Stimulated activated CD4-positive, alpha-beta T cell treated with anti-CD3 and anti-CD28 coated beads, Interleukin-1b, Interleukin-23, amount 100 ng/mL, for 48 hours (primary cell): ENCODE measurements at places on chromosomes 6 and 20.

- no peak for DNase-seq
Measured at GRCh38 chr20:48556956-48557355, 270.8 kb downstream of the PREX1 start.

GRCh38 chr6:145865595-145865994 lies 51.0 kb upstream of the FBXO30 start:
- no peak for DNase-seq

DNA sequence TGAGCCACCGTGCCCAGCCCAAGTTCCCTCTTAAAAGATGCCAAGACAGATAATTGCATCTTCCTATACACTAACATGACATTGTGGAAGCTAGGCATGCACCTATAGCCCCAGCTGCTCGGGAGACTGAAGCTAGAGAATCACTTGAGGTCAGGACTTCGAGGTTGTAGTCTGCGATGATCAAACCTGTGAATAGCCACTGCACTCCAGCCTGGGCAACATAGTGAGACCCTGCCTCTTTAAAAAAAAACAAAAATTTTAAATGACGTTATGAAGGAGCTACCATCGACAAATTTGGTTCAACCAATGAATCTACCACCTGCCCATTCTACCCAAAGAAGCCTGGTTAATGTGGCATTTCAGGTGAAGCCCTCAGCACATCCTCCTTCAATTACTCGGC lies 80.7 kb downstream of the TBC1D7 start:
- no peak for DNase-seq

DNA sequence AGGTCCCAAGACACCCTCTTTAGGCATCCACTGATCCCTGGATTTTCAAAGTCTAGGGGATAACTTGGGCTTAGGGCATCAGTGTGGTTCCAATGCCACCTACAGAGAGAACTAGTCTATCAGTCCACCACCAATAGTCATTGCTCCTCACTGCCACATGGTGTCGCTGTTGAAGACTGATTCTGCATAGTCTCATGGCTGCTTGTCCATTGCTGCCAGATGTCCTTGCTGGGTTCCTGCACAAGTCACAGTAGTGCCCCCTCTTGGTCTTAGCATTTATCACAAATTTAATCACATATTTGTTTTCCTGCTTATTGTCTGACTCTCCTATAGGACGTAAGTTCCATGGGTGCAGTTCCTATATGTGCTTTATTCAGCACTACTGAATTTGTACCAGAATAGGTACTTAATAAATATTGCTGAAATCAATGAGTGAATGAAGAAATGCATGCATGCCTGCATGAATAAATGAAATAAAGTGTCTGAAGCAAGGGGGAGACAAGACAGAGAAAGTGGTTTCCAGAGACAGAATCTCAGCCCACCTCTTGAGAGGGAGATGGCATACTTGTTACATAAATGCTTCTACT lies 45.9 kb upstream of the RALY start:
- DNase-seq: peak; percentile 58

GRCh38 chr20:31991339-31991705 lies 18.9 kb upstream of the CCM2L start:
- DNase-seq: no peak

- DNase-seq: no peak
Measured at GRCh38 chr6:87753131-87753685, 51.2 kb upstream of the AKIRIN2 start.

GRCh38 chr20:35339007-35339406 lies 46.8 kb upstream of the FAM83C start:
- DNase-seq: no peak

GRCh38 chr6:129497481-129498441 lies 212.2 kb downstream of the ARHGAP18 start:
- DNase-seq: no peak

DNA sequence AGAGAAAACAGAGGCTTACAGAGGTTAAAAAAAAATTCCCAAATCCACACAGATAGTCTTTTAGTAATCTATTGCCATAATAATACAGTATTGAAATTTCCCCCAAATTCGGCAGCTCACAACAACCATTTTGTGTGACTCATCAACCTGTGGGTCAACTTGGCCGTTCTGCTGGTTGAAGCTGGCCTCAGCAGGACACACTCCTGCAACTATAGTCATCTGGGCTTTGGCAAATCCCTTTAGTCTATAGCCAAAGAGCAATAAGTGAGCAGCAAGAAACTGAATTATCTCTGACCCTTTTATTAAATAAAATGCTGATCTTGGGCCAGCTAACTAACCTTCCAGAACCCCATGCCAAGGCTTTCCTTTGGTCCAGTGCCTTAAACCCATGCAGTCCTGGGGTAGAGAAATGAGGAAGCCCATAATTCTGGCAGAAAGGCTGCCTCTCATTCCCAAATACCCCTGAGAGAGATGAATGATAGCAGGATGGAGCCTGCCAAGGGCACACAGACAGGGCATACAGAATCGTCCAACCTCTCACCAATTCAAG lies 17.2 kb upstream of the SNAP25 start:
- DNase-seq: no peak

DNA sequence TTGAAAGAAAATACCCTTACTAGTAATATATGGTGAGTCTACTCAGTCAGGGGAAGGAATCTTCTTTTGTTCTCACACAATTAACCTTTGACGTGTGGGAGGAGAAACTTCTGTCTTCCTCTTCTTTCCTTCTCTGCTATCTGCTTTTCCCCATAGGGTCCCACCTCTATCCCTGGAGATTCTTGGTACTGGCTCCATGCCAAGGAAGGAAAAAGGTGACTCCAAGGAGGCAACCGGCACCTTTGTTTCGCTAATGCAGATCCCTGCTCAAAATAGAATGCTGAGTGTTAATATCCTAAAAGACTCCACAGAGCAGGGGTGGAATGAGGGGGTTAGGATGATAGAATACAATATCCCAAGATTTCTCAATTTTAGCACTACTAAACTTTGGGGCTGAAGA lies 116.7 kb downstream of the CD164 start:
- no peak for DNase-seq

- DNase-seq: no peak
Measured at GRCh38 chr20:10190456-10190855, 28.2 kb upstream of the SNAP25 start.

DNA sequence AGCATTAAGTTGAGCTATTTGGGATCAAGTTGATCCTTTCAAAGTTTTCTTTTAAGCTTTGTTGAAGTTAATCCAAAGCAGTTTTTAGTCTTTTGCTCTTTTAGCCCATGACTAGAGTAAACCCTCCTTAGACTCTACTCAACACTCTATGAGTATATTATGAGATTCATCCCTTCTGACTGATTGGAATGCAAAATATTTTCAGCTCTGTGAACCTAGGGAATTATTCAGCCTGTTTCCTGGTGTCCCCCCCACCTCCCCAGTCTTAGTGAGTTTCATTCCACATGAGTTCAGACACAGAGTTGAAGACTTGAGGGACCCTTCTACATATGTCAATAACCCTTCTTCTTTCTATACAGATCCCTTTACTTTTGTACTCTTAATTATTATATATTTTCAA lies 413.7 kb downstream of the RFPL4B start:
- no peak for DNase-seq

DNA sequence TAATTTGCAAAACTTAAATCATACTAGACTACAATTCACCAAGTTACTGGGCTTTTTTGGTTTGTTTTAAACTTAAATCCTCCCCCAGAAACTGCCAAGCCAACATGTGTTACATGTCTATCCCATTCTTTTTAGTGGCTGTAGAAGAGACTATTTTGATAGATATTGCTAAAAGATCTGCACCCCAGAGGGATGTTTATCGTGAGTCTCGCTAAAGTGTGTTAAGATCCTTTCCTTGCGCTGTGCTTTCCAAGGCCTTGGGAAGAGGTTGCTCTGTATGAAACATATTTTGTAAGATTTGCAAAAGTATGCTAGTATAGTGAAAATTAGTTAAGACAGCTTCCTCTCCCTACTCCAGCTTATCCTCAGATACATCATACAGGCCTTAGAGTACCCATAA lies 63.0 kb downstream of the GPX5 start:
- DNase-seq: no peak

GRCh38 chr6:52739627-52740026 lies 23.6 kb downstream of the GSTA2 start:
- no peak for DNase-seq

DNA sequence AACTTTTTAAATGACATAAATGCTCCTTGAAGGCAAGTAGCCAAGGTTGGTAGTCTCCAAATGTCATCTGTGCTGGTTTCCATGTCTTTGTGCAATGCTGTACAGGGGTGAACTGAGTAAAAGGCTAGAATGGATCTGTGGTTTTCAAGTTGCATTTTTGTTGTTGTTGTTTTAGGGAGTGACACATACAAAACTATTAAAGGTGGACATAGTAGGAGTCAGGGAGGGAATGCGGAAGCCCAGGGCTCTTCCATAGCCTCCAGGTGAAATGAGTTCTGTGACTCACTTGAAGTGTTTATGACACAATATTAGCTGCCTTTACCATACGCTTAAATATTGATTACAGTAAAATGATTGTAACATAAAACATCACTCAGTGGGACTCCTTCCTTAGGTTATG lies 22.5 kb upstream of the QKI start:
- DNase-seq: no peak

DNA sequence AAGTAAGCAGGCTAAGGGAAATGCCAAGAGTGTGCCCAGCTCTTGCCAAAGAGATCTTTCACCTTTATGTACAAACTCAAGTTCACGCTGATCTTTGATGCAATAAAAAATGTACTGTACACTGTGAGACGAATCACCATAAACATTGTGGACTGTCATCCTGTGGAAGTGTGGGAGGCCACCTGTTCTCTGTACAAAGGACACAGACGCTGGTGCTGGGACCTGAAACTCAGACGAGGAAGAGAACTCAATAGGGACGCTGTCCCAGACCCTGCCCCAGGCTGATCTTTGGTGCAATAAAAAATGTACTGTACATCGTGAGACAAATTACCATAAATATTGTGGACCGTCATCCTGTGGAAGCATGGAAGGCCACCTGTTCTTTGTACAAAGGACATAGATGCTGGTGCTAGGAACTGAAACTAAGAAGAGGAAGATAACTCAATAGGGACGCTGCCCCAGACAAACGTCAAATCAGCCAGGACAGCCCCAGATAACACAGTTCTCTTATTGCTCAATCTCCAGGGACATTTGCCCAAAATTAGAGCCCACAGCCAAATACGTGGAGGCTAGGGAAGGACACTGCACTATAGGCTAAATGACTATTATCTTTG lies 312.7 kb upstream of the SGK1 start:
- DNase-seq: no peak

DNA sequence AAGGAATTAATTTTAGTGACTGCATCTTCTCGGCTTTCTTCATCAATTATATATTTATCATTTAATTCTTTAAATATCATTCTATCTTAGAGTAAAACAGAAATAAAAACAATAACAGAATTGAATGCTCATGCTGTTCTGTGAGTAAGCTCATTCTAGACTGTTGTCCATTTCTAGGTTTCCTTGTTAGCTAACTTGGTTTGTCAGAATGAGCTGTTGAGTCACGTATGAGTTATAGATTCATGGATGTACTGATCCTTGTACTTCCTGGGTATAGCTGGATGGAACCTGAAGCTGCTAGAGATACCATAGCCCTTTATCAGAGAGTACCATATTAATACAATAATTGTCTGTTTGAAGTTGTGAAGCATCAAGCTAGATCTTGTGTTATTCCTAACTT lies 515.3 kb downstream of the TENT5A start:
- no peak for DNase-seq

GRCh38 chr20:17097603-17098002 lies 129.2 kb upstream of the PCSK2 start:
- no peak for DNase-seq

GRCh38 chr6:13253272-13253671 lies 75.1 kb downstream of the TBC1D7 start:
- DNase-seq: no peak

GRCh38 chr6:26124781-26125685 lies 37.8 kb downstream of the HFE start:
- peak; percentile 31 for DNase-seq

- no peak for DNase-seq
Measured at GRCh38 chr20:36624068-36624943, 18.7 kb downstream of the RAB5IF start.

DNA sequence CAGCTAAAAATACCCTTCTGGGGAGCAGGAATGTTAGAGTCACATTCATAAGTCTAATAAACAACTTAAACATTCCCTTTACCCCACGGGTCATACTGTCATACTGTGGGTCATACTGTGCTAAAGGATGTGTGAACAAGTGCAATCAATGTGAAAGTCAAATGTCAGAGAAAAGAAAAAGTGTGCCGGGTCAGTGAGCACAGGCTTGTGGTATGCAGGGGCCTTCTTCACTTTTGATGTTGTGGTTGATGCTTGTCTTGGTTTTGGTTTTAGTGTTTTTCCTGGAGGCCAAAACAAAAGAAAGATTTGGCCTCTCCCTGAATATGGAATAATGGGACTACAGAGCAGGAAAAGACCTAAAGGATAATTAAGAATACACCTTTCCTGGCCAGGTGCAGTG lies 267.9 kb upstream of the PLN start:
- DNase-seq: no peak

DNA sequence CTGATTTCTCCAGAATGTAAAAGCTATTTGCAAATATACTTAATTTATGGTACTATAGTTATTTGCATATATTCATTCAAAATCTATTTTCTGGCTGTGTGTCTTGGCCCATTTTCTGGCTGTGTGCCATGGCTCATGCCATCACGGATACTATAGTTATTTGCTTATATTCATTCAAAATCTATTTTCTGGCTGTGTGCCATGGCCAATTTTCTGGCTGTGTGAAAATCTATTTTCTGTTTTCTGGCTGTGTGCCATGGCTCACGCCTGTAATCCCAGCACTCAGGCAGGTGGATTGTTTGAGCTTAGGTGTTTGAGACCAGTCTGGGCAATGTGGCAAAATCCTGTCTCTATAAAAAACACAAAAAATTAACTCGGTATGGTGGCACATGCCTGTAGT lies 28.9 kb upstream of the RIPK1 start:
- DNase-seq: no peak

GRCh38 chr6:116100419-116101301 lies at the start of gene NT5DC1:
TSS of gene NT5DC1 (plus strand) at chr6:116100853. CDS start at chr6:116100931, 78 bp downstream.
- DNase-seq: peak; percentile 84

DNA sequence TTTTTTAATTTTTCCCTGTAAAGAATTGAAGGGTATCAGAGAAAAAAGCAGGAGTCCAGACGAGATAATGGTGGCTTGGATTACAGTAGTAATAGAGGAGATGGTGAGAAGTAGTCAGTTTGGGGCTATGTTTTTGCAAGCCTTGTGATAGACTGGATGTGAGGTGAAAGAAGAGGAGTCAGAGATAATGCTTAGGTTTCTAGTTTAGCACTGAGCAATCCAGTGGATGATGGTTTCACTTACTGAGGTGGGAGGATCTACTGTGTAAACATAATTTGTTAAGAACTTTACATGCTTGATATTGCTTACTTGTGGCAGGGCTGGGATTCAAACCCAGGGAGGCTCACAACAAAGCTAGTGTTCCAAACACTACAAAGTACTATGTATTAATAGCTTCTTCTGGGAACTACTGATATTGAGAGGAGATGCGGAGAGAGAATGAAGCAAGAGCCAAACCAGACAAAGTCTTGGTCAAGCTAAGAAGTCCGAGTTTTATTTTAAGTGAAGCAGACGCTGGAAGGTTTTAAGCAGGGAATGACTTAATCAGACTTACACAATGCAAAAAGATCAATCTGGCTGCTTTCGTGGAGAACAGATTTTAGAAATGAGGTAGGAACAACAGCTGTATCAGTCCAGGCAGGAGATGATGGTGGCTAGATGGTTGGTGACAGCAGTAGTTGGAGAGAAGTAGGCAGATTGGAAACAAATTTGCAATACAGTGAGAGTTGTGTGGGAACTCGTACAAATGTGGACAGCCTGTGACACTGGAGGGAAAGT lies 58.0 kb downstream of the ZFAND3 start:
- no peak for DNase-seq

GRCh38 chr6:124064317-124065113 lies 260.9 kb downstream of the NKAIN2 start:
- no peak for DNase-seq
